Adrenal gland (tissue), 19 donors: ENCODE measurements at places on chromosomes 12 and 14. TPM values are rescaled to one million over a fixed set of nuclear protein-coding genes. Genes with fewer than 3 reads are reported as not detected.

DNA sequence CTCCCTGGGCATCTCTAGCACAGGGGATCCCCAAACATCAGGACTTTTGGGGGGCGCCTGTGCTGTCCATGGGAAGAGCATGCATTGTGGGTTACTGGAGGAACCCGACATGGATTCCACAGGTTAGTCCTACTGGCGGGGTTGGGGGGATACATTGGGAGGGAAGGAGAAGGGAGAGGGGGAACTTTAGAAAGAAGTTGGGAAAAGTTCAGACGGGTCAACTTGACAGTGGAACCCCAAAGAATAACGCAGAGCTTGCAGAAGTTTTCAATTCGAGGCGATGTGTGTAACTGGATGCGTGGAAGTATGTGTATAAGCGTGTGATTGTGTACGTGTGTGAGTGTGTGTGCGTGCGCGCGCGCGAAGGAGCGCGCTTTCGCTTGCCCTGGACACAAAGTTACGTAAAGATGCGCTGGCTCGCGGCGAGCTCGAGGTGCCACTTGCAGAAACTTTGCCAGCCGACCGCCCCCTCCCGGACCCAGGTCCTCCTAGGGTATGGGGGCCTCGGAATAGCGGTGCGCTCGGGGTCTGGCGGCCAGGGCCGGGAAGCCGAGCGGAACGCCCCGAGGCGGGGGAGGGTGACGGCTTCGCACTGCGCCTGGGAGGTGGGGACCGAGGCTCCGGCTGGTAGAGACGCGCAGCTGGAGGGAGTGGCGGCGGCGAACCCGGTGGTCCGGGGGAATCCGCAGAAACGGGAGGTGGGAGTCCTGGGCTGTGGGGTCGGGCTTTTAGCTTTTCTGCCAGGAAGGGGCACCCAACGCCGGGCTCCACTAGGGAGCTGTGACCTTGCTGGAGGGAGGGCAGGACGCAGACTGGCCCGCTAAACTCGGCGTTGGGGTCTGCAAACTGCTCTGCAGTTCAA, 669 bp downstream of the RFX4 start:
- no peak for DNase-seq

DNA sequence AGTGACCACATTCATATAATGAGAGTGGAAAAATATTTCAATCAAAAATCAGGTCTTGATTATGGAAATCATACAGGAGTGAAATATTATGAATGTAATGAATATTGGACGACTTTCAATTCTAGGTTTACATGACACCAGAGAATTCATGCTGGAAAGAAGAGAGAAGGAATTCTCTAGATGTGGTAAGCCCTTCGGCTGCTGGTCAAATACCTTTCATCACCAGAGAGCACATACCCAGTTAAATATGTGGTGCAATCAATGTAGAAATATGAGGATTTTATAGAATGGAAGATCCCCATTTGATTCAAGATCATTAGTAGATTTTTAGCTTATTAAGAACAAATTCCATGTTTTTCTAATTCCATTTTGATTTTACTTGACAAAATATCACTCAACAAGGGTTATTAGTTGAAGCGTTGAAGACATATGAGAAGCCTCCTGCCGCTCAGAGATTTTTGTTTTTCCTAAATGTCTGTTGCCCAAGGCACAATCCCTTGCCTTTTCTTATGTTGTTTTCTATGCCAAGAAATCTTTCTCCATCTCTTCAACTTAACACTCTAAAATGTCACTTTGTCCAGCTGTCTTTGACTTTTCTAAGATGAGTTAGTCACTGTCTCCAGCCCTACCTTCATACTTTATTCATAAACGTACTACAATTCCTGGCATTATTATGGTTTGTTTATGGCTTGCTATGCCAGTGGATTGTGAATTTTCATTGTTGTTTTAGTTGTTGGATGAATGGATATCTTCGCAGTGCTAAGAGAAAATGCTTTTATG, 72.8 kb upstream of the ZDHHC17 start:
- no peak for DNase-seq

DNA sequence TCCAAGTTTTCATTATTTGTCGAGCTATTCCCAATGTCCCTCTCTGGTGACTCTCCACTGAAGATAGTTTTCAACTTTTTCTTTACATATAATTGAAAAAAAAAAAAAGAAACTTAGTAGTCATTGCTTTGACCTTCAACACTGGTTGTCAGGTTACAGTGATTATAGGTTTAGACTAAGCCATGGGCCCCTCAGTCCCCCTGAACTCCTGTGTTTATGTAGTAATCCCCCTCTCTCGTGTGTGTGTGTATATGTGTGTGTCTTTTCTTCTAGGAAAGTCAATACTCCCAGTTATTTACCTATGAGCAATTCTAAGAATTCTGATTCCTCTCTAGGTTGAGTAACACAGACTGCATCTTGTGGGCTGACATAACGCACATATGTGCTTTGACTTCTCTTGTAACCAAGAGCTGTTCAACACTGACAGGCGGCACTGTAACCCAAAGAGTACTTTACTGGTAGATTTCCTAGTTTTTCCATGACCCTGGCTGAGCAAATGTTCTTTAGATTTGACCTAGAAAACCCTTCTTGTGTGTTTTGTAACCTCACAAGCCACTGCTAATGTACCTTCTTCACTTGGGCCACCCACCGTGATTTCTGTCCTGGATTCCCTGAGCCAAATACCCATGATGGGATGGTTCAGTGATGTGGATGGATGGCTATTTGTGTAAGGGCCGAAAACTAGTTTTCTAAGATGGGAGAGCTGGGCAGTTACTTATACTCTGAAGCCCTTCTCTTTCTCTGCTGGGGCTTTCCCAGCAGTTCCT, 15.0 kb upstream of the MANSC4 start:
- no peak for DNase-seq

- no peak for DNase-seq
These were observed 2.6 kb downstream of the WNK1 start for GRCh38 chr12:754851-755562.

DNA sequence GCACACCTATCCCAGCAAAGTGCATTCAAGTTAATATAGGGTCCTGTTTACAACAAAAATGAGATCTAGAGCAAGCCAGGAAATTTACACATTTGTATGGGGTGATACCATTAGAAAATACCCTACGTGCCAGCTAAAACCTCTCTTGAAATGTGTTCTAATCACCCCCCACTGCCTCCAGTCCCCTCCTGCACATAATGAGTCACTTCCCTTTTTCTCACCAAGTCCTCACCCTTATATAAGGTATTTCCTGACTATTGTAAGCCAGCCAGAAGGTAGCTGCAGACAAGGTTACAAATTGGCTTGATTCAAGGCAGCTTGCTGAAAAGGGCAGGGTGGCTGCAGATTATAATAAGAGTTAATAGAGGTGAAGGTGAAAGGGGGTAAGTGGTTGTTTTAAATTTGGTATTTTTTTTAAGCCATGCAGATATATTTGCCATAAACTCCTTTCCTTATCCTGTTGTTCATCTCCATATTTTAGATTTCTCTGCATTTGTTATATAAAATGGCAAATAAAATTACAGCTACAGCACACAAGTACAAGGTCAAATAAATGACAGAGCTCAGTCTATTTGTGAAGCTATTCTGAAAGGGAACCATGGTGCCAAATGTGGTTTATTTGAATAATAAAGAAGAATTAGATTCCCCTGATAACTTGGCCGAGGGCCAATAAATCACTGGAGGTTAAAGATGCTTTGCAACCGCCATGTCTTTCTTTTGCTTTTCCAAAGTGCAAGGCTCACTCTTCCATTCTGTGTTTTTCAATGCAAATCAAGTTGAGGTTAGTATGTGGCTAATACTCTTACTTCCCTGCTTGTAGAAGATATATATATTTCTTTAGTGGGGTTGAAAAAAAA, 385.9 kb downstream of the EGLN3 start:
- no peak for DNase-seq

DNA sequence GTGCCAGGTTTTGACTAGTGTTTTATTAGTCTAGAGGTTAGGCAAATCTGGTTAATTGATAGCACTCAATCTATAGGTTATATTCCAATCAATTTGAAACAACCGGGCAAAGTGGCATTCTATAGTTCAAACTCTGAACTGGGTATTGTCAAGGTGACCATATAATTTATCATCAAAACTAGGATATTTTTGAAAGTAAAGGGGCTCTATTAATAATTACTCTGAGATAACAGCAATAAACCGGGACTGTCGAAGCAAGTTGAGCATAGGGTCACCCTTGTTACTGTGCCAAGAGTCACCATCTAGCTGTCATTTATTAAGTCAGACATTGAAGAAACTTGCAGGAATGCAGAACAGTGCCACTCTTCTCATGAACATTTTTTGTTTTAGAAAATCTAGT, 321.2 kb downstream of the RAD51B start:
- no peak for DNase-seq

GRCh38 chr12:54175200-54175963, 13.4 kb downstream of the SMUG1 start:
- DNase-seq: no peak

GRCh38 chr12:54160769-54161480, 27.9 kb downstream of the SMUG1 start:
- DNase-seq: no peak

GRCh38 chr12:123659996-123660727, 10.8 kb upstream of the TCTN2 start:
- no peak for DNase-seq

- no peak for DNase-seq
These were observed 261.7 kb downstream of the ERC1 start for GRCh38 chr12:1252758-1253157.

GRCh38 chr12:105316931-105317852, 13.3 kb upstream of the C12orf75 start:
- DNase-seq: no peak

DNA sequence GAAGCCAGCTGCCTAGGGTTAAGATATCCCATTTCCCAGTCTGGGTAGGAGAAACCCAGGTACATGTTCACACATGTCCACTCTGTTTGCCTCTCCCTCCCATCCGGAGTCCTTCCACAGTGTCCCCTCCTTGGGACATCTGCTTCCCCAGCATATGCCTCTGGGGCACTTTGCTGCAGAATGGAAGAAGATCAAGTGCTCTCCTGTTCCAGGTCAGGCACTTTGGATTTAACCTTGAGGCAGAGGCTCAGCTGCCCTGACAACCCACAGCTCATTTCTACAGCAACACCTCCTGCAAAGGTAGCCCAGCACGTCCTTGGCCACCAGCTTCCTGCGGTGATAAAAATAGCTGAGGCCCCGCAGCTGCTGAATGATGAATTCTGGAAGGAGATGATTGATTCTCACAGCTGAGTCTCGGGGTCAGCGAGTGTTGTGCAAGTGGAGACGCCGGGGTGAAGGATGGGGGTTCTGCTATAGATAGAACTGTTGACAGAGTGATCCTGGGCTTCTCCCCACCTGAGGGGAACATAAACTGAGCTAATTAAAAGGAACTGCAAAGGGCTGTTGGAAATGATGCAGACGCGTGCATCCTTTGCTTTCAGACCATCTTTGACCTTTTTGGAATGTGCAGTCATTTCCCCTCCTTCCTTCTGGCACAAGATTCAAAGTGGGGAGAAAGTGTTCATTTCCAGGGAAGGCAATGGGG, 145.0 kb downstream of the SLC38A6 start:
- DNase-seq: peak; percentile 25

- no peak for DNase-seq
These were observed 187.6 kb downstream of the ETNK1 start for GRCh38 chr12:22812531-22812930.

DNA sequence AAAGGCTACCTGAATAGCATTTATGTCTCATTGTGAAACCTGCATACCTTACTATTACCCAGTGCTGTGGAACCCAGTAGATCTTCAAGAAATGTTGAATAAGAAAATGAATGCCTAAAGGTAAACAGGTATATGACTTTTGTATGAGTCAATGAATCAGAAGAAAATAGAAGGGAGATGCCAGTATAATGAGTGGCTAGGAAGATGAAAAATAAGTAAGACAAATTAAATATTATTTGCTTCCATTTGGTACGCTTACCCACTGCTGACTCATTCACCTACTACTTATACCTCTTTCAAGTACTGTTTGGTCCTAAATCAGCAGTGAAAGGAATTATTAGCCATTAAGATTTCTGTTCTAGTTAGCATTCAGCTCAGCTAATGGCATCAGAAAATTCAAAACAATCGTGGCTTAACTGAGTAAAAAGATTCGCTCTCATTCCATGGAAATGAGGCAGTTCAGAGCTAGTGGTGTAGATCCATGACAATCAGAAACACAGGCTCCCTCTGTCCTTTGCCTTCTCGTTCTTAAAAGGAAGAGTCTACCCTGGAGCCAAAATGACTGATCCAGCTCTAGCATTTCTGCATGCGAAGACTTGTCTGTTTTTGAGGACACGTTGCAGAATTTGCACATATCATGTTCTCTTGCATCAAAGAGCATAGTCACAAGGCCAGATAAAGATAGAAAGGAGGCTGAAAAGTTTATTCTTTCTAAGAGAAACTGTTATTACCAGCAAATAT, 705.8 kb upstream of the USP15 start:
- DNase-seq: no peak

DNA sequence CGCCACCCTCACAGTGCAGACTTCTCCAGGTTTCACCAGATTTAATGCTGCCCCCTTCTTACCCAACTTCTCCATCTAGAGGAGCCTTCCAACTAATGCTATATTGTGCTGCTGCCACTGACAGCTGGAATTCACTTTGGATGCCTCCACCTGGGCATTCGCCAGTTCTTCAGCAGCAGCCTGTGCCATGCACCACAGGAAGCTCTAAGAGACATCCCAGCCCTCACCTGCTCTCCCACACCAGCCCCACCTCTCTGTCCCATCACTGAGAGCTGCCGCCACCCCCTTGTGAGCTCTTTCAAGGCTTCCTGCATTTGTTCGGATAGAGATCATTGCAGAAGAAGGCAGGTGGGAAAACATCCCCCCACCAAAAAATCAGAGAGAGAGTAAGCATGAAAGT, 4.6 kb upstream of the KRT2 start:
- DNase-seq: no peak

DNA sequence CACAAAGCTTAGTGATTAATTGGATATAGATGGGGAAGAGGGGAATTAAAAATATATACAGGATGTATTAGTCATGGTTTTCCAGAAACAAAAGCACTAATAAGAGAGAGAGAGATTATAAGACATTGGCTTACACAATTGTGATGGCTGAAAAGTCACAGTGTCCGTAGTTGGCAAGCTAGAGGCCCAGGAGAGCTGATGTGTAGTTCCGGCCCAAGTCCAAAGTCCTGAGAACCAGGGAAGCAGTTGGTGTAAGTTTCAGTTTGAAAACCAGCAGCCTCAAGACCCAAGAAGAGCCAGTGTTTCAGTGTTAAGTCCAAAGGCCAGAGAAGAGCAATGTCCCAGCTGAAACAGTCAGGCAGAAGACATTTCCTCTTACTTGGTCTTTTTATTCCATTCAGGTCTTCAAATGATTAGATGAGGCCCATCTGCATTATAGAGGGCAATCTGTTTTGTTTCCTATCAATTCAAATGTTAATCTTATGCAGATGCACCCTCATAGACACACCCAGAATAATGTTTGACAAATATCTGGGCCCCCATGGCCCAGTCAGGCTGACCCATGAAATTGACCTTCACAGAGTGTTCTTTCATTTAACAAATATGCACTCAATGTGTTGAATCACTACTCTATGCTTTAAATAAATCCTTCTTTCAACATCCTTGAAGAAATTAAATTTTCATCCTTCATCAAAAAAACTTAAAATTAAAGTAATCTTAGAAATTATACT, 67.2 kb upstream of the DIO2 start:
- no peak for DNase-seq

- DNase-seq: no peak
These were observed 14.2 kb upstream of the DYRK2 start for GRCh38 chr12:67634303-67634761.

The KRT74 gene
- total RNA-seq: not detected

The AMN gene
- not detected for total RNA-seq

The ATG101 gene
- total RNA-seq: 54.9 TPM

The C12orf54 gene
- 0.50 TPM for total RNA-seq

The FLVCR2 gene
- total RNA-seq: 18.0 TPM

The CBLN3 gene
- total RNA-seq: 10.0 TPM

The PDZRN4 gene
- total RNA-seq: 0.78 TPM
